ENCODE measurements at places on chromosomes 5 and 9.

GRCh38 chr5:78597974-78598371 lies 50.6 kb downstream of the LHFPL2 start:
- DNase-seq: no peak

- no peak for DNase-seq
Observed at GRCh38 chr5:120473332-120473731, 9.2 kb downstream of the PRR16 start.

DNA sequence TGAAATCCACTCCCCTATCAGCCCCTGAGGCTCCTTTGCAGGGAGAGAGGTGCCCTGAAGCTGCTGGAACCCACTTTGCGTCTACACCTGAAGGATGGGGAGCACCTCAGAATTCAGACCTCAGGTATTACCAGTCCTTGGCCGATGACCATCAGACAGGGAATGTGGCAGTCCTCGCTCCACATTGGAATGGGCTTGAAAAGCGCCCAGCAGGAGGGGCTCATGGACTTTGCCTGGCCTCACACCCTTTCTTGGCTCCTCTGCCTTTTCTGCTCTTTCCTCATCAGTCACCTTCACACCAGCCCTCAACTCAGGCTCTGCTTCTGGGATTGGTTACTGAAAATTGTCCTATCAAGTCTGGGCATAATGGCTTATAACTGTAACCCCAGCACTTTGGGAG lies 83.9 kb downstream of the BARX1 start:
- DNase-seq: no peak

- no peak for DNase-seq
Observed at GRCh38 chr9:116576386-116576785, 110.7 kb upstream of the TRIM32 start.

GRCh38 chr9:98909935-98910334 lies 33.8 kb upstream of the COL15A1 start:
- no peak for DNase-seq

- DNase-seq: no peak
Observed at GRCh38 chr9:81964218-81965171, 21.2 kb downstream of the SPATA31D3 start.

DNA sequence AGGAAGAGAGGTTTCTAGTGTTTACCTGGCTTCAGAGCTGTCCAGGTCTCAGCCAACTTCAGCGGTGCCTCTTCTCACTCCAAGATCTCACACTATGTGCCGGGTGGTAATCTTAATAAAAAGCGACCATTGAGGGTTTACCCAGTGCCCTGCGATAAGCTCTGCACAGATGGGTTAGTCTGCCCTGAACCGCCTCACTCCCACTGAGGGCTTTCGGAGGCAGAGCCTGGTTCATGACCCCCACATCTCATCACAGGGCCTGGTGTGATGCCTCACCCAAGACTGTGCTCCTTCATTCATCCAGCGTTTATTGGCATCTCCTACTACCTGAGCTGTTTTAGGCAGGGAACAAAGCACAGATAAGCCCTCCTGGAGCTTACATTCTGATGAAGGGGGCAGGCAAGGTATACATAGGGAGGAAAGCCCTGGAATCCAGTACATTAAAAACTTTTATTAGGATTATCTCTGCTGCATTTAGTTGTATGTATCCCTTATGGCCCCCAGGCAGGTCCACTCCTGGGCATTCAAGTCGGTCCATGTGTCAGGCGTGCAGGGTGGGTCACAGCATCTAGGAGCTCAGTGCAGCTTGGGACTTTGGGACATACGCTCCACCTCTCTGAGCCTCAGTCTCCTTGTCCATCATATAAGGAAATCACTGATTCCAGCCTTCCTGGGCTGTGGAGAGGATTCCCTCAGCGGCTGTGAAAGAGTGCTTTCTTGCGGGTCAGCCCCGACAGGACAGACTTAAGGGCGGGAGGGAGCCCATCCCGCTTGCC lies 613 bp upstream of the COL15A1 start:
- DNase-seq: no peak

- DNase-seq: no peak
Observed at GRCh38 chr9:126614455-126615244, 922 bp downstream of the LMX1B start.

DNA sequence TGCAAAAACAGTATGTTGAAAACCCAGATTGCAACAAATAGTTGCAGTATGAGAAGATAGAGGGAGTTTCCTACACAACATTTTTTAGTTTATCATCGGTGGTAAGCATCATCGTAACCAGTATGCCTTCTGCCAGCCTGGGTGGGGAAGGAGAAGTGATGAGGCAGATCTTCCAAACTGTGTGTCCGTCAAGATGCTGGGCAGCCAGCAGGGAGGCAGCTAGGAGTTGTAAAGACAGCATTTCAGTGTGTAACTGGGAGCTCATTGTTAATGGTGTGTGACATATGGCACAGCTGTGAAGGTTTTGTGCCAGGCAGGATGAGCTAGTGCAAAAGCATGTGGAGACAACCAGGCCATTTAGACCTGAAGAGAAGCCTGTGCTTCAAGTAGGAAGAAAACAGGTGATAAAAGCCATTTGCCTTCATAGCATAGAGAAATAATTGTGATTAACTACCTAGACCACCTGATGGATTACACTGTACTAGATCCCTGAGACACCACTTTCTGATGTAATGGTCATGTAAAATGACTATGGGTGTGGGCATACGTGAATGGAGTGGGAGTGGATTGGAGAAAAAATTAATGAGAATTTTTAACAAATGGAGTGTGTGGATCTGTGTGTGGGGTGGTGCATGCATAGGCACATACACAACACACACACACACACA lies 347.0 kb upstream of the ADAMTSL1 start:
- DNase-seq: no peak

GRCh38 chr9:109815366-109815947 lies 35.5 kb downstream of the PALM2AKAP2 start:
- DNase-seq: no peak

DNA sequence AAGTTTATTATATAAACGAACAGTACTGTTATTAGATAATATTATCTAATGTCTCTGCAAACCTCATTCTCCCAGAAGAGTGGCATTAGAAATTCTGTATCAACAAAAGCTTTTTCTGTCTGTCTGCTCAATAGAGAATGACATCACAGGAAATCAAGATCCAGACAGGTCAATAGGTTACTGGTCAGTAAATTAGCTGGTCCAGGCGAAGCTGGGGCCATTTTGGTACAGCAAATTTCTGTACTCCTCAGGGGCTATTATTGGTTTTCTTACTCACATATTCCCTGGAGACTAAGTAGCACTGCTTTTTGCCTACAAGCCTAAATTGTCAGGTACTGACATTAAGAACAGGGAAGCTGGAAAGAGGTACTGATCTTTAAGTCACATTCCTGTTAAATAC lies 80.5 kb downstream of the PLPP1 start:
- no peak for DNase-seq

GRCh38 chr5:79133121-79133656 lies 21.6 kb downstream of the BHMT start:
- DNase-seq: no peak

DNA sequence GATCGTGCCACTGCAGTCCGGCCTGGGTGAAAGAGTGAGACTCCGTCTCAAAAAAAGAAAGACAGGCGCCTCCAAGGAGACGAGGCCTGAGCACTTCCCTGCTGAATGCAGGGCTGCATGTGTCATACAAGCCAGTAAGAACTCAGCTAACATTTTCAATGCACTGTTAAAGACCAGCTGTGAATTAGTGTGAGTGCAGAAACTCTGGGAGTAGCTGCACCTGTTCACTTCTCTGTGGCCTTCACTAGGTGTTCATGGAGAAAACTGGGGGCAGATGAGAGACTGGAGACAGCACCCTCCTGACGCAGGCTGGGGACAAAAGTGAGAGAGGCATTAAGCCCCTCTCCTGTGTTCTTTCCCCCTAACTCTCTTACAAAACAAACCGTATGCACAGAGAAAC lies 41.8 kb downstream of the FBXO10 start:
- DNase-seq: no peak

GRCh38 chr5:113053511-113053995 lies 77.0 kb downstream of the DCP2 start:
- DNase-seq: no peak

- DNase-seq: no peak
Observed at GRCh38 chr9:120893611-120894307, 16.8 kb upstream of the PHF19 start.

- no peak for DNase-seq
Observed at GRCh38 chr9:38066914-38067858, 1.8 kb downstream of the SHB start.

- DNase-seq: no peak
Observed at GRCh38 chr5:95132096-95132495, 152.8 kb downstream of the MCTP1 start.

GRCh38 chr5:3033033-3033755 lies 281.7 kb upstream of the IRX2 start:
- no peak for DNase-seq

GRCh38 chr5:40141896-40142295 lies 537.8 kb upstream of the PTGER4 start:
- DNase-seq: no peak

GRCh38 chr5:5235685-5236084 lies 95.6 kb downstream of the ADAMTS16 start:
- DNase-seq: no peak

DNA sequence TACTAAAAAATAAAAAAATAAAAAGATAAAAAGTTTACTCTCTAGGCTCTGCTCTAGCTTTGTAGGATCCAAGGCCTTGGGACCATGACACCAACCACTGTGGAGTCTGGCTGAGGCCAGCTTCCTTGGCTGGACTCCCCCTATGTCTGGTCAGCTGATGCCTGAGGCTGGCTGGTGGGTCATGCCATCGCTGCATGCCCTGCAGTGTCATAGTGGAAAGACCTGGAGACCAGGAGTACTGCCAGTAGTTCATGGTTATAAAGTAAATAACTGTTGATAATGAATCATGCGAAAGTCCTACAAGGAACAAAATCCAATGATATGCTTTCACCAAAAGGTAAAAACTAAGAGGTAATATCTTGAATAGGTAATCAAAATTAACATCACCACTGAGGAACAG lies 43.2 kb downstream of the GARNL3 start:
- DNase-seq: no peak

DNA sequence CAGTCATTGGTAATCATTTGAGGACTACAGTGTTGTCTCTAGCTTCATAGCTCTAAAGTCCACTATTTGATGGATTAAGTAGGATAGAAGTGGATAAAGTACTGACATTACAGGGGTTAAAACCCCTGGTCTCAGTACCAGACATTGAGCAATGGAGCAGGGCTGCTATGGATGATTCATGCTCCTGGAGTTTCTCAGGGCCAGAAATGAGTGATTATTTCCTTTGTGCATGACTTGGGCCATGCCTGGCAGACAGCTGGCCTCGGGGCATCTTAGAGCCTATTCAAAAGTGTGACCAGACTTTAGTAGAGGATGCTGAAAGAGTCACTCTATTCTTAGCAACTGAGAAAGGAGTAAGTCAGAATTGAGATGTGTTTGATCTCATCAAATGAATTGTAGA lies 350.7 kb upstream of the TLE4 start:
- DNase-seq: no peak

GRCh38 chr5:172624083-172624995 lies 16.7 kb upstream of the NEURL1B start:
- DNase-seq: no peak

DNA sequence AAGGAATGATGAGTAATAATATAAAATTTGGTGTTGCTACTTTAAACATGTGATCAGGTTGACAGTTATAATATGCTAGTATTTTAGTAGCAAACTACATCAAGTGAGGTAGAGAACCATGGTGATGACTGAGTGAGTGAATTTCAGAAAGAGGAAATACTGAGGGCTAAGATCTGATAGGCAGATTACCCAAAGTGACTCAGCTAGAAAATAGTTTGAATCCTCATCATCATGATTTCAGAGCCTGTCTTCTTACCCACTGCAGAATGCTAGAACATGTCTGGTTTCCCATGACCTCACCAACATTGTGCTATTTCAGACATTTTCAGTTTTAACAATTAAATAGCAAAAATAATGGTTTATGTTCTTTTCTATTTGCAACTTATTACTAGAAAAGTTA lies 602.1 kb downstream of the TAF11L14 start:
- no peak for DNase-seq

DNA sequence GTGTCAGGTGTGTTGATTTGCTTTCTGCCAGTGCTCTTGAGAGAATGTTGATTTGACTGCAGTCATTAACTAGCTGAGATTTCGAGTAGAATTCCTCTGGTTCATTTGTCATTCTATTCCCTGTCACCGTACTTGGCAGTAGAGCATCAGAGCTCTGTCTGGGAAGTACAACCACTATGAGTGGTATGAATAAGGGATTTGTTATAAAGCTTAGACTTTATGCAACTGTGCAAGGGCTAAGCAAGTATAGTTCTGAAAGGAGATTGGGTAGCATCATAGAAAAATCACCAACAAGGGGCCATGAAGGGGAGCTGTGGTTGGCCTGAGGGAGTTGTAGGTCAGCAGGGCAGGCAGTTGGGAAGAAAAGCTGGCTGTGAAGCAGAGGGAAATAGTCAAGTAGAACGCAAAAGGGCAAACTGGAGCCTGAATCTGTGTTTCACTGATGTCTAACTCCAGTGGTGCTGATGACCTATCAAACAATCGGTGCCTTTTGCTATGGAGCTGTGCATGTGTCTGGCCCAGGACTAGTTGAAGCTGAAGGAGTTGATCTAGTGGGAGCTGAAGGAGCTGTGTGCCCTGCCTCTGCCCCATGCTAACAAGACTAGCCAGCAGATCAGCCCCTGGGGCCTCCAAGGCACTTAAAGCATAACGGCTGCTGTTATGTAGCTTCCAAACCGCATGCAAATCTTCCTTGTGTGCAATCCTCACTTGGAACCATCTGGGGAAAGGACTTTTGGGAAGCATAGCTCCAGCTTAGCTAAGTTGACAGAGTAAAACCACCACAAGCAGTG lies 110.0 kb downstream of the SLC28A3 start:
- no peak for DNase-seq

- DNase-seq: no peak
Observed at GRCh38 chr5:115738830-115739229, 77.6 kb downstream of the CDO1 start.

- no peak for DNase-seq
Observed at GRCh38 chr9:137705906-137706305, 87.1 kb downstream of the EHMT1 start.

GRCh38 chr9:77756449-77756848 lies 108.3 kb upstream of the GNA14 start:
- DNase-seq: no peak

DNA sequence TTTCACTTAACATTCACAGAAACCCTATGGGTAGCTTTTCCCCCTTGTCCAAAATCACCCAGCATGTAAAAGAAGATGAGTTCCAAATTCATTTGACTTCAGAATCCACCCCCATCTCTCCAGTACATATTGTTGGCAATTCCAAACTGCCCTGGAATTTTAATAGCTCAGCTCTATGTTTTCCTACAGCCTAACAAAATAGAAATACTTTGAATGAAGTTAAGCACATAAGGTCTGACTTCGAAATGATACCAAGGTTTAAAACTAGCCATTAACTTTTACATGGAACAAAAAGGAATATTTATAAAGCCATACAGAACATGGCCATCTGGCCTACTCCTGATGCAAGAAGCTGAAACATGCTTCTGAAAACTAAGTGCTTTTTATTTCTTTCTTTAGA lies 634.3 kb downstream of the PDE4D start:
- DNase-seq: no peak

Data from stimulated activated CD8-positive, alpha-beta memory T cell treated with anti-CD3 and anti-CD28 coated beads, Interleukin-7, amount 100 ng/mL, for 1 hour (primary cell).